Thymus (tissue), 14 donors: ENCODE measurements at places on chromosomes 11 and 22. TPM values are rescaled to one million over a fixed set of nuclear protein-coding genes. Genes with fewer than 3 reads are reported as not detected.

RAG1 gene
- polyA plus RNA-seq, result 24.6 TPM

ZNF74 gene
- polyA plus RNA-seq, result 5.0 TPM

OR6Q1 gene
- polyA plus RNA-seq, result not detected

PEX26 gene
- 16.0 TPM for polyA plus RNA-seq

KRTAP5-10 gene
- 0.16 TPM for polyA plus RNA-seq

OR9Q2 gene
- not detected for polyA plus RNA-seq

RASSF10 gene
- polyA plus RNA-seq, result 0.73 TPM

DENND5A gene
- 34.6 TPM for polyA plus RNA-seq

OR5AS1 gene
- not detected for polyA plus RNA-seq

OR10W1 gene
- 0.02 TPM for polyA plus RNA-seq

RTN4RL2 gene
- 1.4 TPM for polyA plus RNA-seq

MRPL49 gene
- polyA plus RNA-seq, result 36.2 TPM

RASGRP2 gene
- 227 TPM for polyA plus RNA-seq

CFAP300 gene
- 3.3 TPM for polyA plus RNA-seq

MMP1 gene
- 2.5 TPM for polyA plus RNA-seq

PTPN5 gene
- 0.46 TPM for polyA plus RNA-seq

CLNS1A gene
- polyA plus RNA-seq, result 111 TPM

GLYATL1 gene
- polyA plus RNA-seq, result 1.4 TPM

TMPRSS4 gene
- 7.4 TPM for polyA plus RNA-seq

SLC17A6 gene
- polyA plus RNA-seq, result 0.07 TPM

C22orf42 gene
- 0.59 TPM for polyA plus RNA-seq

CCDC116 gene
- 1.0 TPM for polyA plus RNA-seq

SLC36A4 gene
- 6.9 TPM for polyA plus RNA-seq

PRG2 gene
- 14.6 TPM for polyA plus RNA-seq

USP47 gene
- polyA plus RNA-seq, result 40.3 TPM

TAGLN gene
- 906 TPM for polyA plus RNA-seq

CDKN1C gene
- polyA plus RNA-seq, result 23.8 TPM

POU2AF1 gene
- polyA plus RNA-seq, result 11.7 TPM

DGCR6 gene
- polyA plus RNA-seq, result 1.3 TPM

KCNJ11 gene
- 0.32 TPM for polyA plus RNA-seq

TRIM49D2 gene
- polyA plus RNA-seq, result 0.23 TPM

MCM5 gene
- 27.1 TPM for polyA plus RNA-seq

OSM gene
- 6.0 TPM for polyA plus RNA-seq

FAM180B gene
- polyA plus RNA-seq, result 0.09 TPM

SCARF2 gene
- polyA plus RNA-seq, result 1.3 TPM

ADSL gene
- polyA plus RNA-seq, result 58.0 TPM

CWF19L2 gene
- polyA plus RNA-seq, result 12.1 TPM

RFPL1 gene
- 0.05 TPM for polyA plus RNA-seq

OR6A2 gene
- polyA plus RNA-seq, result 0.05 TPM

TRPM5 gene
- polyA plus RNA-seq, result 0.55 TPM
